ENCODE measurements at places on chromosomes 1 and 21. TPM values are rescaled to one million over a fixed set of nuclear protein-coding genes. Genes with fewer than 3 reads are reported as not detected.

The OR2T27 gene
- not detected for polyA plus RNA-seq

The INTS7 gene
- polyA plus RNA-seq = 21.6 TPM

The AMY2A gene
- polyA plus RNA-seq = 0.29 TPM

The LIPI gene
- 0.21 TPM for polyA plus RNA-seq

GRCh38 chr1:164228928-164229327 lies 330.1 kb upstream of the PBX1 start:
- DNase-seq = no peak

DNA sequence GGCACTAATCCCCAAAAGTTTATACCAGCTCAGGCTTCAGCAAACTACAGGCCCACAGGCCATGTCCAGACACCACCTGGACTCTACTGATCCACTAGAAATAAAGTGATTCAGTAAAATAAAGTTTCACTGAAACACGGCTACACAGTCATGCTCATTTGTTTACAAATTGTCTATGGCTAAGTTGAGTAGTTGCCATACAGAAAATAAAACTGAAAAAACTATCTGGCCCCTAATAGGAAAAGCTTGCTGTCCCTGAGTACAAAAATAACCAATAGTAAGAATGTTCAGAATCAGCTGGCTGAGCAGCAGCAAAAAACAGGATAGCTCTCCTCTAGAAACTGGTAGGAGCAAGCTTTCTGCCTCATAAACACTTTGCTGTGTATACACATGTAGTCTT lies 221.5 kb downstream of the RERE start:
- DNase-seq = no peak

- no peak for DNase-seq
These were observed 788 bp upstream of the TXNIP start for GRCh38 chr1:145997016-145997717.

GRCh38 chr1:100575406-100575805 lies 37.5 kb downstream of the GPR88 start:
- DNase-seq = no peak

- no peak for DNase-seq
These were observed 2.6 kb downstream of the PRDM2 start for GRCh38 chr1:13702425-13703127.

- no peak for DNase-seq
These were observed 72.4 kb downstream of the ELAVL4 start for GRCh38 chr1:50181027-50181663.

DNA sequence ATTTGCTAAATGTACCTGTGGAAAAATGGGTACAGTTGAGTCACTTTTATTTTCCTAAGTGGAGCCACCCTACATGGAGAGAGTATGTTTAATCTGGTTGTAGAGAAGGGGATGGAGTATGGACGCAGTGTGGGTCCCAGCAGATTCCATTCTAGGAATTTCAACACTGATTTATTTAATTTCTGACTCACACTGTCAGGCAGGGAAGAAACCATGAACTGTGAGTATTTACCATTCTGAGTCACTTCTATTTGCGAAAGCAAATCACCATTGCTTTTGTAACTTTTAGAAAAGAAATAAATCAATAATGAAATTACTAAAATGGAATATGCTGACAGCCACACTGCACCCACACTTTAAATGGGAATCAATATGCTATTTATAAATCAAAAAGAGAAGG lies 339.0 kb downstream of the DSCAM start:
- no peak for DNase-seq

- DNase-seq = no peak
These were observed 14.2 kb downstream of the BLACAT1 start for GRCh38 chr1:205441716-205442050.

- DNase-seq = no peak
These were observed 564 bp downstream of the CTPS1 start for GRCh38 chr1:40980068-40980452.

DNA sequence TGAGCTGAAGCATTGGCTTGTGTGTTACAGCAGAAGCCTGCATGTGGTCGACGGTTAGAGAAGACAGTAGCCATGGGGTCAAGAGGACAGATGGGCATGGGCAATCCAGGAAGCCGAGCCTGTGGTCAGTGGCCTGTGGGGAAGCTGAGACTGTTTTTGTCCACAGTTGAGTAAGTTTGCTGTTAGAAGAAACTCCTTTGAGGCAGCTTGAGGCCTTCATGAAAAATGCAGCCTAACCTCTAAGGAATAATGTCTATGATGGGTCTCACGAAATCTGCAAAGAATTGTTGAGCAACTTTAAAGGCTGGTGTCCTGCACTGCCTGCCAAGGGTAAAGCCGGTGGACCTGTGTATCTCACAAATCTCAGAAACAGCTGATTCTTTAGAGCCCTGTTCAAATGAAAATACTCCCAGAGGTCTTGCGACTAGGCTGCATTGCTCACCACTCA lies 322.4 kb downstream of the SETD4 start:
- DNase-seq = no peak

DNA sequence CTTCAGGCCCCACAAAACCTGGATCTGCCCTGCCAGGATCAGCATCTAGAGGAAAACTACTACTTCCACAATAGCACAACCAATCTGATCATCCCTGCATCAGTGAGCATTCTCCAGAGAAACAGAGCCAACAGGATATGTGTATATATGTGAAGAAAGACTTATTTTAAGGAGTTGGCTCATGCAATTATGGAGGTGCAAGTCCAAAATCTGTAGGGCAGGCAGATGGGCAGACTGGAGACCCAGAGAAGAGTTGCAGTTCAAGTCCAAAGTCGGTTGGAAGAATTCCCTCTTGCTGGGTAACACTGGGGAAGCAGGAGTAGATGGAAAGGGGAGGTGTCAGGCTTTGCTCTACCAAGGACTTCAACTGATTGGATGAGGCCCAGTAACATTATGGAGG lies 4.9 kb upstream of the HENMT1 start:
- DNase-seq = no peak
